NCI-H146 (cell line): ENCODE measurements at places on chromosomes 1 and 21.

DNA sequence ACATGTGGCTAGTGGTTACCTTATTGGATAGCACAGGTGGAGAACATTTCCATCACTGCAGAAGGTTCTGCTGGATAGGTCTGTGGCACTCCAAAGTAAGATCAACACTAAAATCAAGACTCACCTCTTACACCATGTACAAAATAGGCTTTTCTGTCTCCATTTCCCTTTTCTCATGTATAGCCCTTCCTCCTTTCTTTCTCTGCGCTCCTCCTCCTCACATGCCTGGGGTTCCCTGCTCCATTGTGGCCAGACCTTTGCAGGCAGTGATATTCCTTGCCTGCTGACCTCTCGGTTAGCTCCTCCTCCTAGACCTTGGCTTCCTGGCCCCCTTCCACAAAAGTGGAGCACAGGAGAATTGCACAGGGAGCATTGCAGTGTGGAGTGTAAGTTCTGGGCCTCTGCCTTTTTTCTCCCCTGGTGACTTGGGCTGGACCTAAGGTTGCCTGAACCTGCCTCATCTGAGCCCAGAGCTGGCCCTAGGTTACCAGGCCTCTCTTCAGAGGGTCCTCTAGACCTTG lies 33.2 kb upstream of the RBM15 start:
- no peak for DNase-seq

GRCh38 chr1:63046539-63046938 lies 262.6 kb downstream of the ATG4C start:
- no peak for DNase-seq

DNA sequence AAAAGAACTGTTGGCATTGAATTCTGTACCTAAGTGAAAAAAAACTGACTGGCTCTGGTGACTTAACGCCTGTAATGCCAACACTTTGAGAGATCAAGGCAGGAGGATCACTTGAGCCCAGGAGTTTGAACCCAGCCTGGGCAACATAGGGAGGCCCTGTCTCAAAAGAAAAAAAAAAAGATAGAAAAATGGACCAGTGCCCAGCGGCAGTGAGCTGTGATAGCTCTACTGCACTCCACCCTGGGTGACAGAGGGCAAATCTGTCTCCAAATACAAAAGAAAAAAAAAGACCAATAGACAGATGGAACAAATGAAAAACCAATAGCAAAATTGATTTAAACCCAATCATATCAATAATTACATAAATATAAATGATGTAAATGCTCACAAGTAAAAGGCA lies 674 bp upstream of the AKR7A3 start:
- no peak for DNase-seq

DNA sequence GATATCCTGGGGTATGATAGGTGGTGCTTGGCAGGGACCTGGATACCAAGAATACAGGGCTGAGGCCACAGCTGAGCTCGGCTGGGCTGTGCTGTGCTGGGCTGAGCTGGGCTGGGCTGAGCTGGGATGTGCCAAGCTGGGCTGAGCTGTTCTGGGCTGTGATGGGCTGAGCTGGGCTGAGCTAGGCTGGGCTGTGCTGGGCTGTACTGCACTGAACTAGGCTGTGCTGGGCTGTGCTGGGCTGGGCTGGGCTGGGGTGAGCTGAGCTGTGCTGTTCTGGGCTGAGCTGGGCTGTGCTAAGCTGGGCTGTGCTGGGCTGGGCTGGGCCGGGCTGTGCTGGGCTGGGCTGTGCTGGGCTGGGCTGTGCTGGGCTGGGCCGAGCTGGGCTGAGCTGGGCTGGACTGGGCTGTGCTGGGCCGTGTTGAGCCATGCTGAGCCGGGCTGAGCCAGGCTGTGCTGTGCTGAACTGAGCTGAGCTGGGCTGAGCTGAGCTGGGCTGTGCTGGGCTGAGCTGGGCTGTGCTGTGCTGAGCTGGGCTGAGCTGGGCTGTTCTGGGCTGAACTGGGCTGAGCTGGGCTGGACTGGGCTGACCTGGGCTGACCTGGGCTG lies 94.7 kb upstream of the ACTRT2 start:
- DNase-seq: no peak

GRCh38 chr1:169909499-169909898 lies 15.8 kb upstream of the SCYL3 start:
- DNase-seq: no peak

- no peak for DNase-seq
Observed at GRCh38 chr1:115423776-115424175, 85.7 kb upstream of the NGF start.
